ENCODE measurements at places on chromosomes 5 and 9.

DNA sequence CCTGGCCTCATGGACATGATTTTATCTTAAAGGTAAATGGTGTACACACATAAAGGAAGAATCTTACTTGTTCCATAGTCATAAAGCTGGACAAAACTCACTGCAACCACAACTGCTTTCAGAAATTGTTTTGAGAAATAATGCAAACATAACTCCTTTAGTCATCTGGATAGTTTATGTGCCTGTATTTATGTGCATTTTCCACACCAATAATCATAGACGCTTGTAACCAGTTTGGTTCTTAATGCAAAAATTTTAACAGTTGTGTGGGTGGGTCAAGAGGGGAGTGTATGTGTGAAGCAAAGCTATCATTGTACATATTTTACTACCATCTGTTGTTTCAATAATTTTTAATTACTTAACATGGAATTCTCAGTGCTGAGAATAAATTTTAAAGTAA, 80.1 kb downstream of the EFNA5 start:
- no peak for DNase-seq

DNA sequence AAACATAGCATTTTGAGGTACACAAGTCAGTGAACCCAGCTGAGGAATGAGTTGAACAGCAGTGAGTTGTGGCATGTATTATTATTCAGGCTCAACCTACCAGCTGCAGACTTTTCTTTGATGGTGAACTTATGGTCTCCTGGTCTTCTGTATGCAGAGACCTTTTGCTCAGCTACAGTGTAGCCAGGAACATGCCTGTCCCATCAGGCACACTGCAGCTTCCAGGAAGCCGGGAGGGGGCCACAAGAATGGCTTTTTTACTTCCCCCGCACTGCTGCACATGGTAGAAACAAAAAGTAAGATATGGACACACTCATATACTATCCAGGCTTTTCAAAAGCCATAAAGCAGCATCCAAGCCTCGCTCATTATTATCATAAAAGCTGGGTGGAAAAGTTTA, 65.3 kb upstream of the PLPP1 start:
- no peak for DNase-seq

DNA sequence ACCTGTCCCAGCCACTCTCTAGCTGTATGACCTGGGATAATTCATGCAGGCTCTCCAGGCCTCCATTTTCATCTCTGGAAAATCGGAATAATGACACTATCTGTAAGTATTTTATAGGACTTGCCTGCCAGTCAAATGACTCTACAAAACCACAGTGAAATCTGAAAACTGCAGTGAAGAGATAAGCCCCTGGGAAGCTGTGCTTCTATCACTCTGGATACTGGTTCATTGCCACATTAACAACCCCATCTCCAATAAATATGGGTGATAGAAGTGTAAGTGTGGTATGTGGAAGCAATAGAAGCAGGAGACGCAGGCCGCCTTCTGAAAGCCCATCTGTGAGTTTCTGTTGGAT, 31.8 kb downstream of the WHRN start:
- DNase-seq: no peak

GRCh38 chr5:84265739-84266550, 118.7 kb downstream of the EDIL3 start:
- DNase-seq: no peak

DNA sequence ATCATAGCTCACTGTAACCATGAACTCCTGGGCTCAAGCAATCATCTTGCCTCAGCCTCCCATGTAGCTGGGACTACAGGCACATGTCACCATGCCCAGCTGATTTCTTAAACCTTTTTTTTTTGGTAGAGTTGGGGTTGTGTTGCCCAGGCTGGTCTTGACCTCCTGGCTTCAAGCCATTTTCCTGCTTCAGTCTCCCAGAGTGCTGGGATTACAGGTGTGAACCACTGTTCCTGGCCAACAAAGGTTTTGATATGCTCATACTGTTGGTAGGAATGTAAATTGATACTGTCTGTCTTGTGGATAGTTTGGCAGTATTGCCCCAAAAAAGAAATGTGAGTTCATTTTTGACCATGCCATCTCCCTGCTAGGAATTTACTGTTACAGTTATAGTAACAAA, 77.4 kb upstream of the TMEM171 start:
- DNase-seq: no peak

DNA sequence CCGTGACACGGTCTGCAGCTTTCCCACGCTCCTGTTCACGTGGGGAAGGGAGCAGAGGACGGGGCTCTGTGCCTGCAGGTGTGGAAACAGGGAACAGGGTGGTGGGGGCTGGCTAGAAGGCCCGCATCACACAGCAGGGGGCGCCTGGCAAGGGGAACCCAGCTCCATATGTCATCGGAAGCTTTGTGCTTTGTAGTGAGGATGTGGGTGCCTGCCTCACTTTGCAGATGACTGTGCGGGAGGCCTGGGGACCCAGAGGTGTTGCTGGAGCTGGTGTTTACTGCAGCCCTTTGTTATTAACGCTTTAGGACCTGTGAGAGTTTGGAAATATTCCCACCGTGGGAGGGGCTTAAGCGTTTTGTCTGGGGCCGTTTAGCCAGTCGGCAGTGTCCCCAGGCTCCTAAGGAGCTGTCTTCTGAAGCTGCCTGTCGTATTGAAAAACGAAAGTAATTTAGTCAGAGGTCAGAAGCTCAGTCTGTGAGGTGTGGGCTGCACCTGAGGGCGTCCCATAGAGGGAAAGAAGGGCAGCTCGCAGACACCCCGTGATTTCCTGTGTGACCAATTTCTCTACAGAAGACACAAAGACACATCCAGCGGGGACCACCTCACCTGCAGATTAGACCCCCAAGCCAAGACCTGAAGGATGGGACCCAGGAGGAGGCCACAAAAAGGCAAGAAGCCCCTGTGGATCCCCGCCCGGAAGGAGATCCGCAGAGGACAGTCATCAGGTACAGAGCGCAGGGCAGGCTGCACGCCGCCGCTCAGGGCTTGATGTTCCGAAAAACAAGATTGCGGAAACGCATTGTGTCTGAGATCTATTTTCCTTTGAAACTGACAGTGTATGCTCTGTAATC, 9.1 kb downstream of the MAN1B1 start:
- DNase-seq: no peak

GRCh38 chr5:3594510-3595005, 1.1 kb upstream of the IRX1 start:
- no peak for DNase-seq

- no peak for DNase-seq
These were observed 159.6 kb downstream of the NXNL2 start for GRCh38 chr9:88694625-88695024.

GRCh38 chr5:149118463-149118862, 22.8 kb upstream of the ABLIM3 start:
- no peak for DNase-seq

DNA sequence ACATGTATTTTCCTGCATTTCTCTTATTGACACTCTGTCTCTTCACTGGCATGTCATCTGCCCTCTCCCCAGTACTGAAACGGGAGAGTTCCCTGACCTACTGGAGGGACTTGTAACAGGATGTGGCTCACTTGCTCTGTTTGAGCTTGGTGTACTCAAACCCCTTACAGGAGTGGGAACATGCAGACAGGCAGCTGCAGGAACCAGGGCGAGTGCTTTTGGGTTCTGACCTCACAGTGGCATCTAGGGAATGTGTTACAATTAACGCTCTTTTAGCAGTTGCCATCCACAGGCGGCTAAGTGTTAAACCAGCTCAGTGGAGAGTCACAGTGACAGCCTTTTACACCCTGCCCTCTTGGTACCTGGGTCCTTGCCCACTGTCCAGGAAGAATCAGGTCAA, 300.3 kb upstream of the GRAMD2B start:
- no peak for DNase-seq

- no peak for DNase-seq
These were observed 2.8 kb upstream of the PCA3 start for GRCh38 chr9:76761448-76761847.

- no peak for DNase-seq
These were observed 103.8 kb downstream of the INVS start for GRCh38 chr9:100202806-100203205.

DNA sequence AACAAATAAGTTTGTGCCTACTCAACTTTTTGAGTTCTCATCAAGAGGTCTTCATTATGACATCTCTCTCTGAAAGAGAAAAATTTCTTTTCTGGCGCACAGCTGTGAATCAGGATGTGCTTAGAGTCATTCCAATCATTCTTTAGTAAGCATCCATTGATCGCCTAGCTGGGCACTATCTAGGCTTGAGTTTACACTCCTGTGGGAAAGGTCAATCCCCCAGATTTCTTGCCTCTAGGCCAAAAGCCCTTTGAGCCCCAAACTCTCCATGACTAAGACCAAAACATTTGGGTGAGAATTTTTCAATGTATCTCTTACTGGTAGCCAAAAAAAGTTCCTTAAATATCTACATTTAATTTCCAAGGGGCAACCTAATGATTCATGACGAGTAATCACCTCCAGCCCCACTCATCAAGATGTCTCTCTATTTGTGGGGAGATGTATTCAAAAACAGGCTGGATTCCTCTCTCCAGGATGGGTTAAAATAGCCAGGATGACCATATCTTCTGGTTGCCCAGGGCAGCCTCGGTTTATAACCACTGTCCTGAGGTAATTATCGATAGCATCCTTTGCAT, 101.7 kb downstream of the GNA14 start:
- no peak for DNase-seq

DNA sequence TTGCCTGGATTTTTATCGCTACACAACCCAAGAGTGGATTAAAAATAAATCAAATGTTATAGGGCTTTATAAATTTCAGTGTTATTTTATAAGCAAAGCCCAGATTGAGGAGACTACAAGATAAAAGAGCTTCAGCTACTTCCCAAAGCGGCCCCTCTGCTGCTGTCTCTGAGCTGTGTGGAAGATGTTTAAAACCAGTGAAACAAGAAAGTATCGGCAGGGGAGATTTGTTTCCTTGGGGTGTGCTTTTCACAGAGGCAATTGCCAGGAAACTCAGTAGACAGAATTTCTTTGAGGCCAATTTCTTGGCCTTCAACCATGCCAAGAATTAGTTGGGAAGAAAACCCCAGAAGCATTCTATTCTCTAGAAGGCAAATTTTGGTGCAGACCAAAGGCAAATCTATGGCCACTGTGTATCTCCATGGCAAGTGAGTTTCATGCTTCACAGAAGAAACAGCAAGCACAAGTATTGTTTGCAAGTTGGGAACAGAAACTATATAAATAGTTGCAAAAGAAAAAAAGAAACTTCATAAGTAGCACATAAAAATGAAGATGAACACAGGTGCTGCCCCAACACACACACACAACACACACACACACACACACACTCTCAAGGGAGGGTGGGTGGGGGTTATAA, 197.2 kb downstream of the PARP8 start:
- no peak for DNase-seq

DNA sequence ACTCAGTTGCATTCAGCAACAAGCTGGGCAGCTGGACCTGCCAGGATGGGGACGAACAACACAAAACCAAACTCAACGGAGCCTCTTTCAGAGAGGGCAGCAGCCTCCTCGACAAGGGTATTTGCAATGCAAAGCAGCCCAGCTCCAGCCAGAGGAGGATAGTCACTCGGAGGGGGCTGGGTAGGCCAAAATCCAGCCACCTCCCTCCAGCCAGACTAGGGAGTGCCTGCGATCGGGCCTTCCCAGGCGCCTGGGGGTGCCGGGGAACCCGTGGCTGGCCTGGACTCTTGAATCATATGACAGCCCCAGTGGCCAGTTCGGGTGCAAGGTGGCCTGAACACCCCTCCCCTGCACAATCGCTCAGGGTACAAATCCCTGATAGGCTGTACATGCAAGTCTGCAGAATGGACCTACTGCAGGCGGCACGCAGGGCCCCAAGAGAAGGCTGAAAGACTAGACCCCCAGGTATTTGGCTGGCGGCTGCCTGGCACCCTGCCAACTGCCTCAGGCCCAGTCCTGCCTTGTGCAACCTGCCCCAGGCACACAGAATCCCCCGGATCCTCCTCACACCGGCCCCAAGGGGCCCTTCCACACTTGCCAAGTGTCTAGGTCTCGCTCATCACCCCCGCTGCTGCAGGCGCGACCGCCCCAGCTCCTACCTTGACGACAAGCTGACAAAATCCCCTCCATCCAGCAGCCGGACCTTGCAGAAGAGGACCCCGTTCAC, 1.3 kb downstream of the EEIG1 start:
- no peak for DNase-seq

GRCh38 chr9:110357505-110357904, 19.8 kb upstream of the TXNDC8 start:
- no peak for DNase-seq

DNA sequence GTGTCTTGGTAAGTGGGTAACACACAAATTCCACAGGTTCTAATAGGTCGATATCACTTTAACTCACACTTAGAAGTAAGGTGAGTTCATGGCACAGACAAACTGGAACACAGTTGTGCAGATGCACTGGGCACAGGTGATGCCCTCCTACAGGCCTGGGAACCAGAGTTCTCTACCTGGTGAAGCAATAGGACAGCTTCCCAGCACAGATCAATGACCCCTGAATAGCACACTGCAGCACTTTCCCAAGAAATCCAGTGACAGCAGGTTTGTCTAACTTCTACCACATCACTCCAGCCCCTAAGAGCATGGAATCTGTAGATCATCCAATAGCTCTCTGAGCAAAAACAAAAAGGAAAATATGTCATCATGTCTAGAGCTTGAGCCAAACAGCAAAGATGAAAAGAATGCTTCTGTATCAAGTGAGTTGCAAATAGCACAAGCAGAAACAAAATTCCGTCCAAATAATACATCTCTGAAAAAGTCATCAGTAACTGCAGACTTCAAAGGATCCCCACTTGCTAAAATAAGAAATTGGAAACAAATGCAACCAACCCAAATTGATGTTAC, 33.5 kb downstream of the MOCS2 start:
- DNase-seq: no peak

- DNase-seq: no peak
These were observed 10.3 kb downstream of the POLR1E start for GRCh38 chr9:37496020-37496419.

GRCh38 chr5:42840269-42840668, 28.6 kb upstream of the SELENOP start:
- no peak for DNase-seq

GRCh38 chr5:36891266-36891665, 14.7 kb downstream of the NIPBL start:
- DNase-seq: no peak

DNA sequence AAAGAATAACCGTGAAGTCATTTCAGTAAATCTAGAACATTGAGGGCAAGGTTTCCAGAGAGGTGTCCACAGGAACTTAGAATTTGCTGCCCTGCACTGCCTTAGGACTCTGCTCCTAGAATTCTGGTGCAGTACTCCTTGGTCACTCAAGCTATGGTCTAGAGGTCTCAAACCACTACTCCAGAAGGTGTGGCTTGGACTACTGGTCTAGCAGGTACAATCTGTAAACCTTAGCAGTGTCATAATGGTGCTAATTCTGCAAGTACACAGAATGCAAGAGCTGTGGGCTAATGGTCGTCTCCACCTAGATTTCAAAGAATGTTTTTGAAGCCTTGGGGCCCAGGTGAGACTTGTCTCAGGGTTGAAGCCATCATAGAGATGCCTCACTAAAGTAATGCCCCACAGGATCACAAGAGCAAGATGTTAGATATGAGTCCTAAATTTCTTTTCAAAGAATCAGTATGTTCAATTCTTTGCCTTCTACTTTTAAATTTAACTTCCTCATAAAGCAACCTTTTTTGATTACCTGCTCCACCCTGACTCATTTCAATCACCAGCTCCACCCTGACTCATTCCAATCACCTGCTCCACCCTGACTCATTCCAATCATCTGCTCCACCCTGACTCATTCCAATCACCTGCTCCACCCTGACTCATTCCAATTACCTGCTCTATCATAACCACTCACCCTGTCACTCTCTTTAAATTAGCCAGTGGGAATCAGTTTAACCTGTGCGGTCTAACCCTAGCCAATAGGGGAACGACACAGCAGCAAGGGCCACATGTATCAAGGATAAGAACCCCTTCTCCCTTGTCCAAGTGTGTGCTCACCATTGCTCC, 1111.8 kb upstream of the ACO1 start:
- DNase-seq: no peak

- DNase-seq: no peak
These were observed 25.5 kb upstream of the SLC6A3 start for GRCh38 chr5:1470762-1471211.
